EH (cell line): ENCODE measurements at places on chromosomes 3 and 15.

DNA sequence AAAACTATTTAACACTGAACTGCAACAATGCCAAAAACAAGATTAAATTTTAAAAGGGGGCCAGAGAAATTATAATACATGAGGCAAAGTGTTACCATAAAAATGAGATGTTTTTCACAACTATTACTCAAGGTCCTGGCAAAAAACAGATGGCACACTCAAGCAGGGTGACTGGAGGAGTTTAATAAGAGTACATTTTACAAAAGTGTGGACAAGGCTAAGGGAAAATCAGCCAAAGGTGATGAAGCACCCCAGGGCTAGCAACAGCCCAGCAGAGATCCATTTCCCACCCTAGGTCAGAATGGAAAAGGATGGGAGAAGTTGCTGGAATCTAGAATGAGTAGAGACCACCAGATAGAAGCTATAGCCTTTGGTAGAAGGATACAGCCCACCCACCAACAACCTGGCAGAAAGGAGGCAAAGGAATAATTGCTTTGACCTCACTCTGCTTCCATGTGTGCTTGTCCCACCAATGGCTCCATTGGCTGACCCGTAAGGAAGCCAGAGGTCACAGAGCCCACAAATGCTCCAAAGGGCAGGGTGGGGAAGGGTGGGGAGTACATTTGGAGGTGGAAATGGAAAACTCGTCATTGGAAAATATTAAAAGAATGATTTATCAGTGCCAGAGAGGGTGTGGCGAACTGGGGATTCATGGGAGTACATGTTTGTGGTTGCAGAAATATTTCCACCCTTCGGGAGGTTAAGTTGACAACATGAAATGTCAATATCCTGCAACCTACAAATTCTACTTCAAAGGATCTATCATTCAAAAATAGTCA lies 161.0 kb upstream of the UBE2E2 start:
- DNase-seq = peak; percentile 47

DNA sequence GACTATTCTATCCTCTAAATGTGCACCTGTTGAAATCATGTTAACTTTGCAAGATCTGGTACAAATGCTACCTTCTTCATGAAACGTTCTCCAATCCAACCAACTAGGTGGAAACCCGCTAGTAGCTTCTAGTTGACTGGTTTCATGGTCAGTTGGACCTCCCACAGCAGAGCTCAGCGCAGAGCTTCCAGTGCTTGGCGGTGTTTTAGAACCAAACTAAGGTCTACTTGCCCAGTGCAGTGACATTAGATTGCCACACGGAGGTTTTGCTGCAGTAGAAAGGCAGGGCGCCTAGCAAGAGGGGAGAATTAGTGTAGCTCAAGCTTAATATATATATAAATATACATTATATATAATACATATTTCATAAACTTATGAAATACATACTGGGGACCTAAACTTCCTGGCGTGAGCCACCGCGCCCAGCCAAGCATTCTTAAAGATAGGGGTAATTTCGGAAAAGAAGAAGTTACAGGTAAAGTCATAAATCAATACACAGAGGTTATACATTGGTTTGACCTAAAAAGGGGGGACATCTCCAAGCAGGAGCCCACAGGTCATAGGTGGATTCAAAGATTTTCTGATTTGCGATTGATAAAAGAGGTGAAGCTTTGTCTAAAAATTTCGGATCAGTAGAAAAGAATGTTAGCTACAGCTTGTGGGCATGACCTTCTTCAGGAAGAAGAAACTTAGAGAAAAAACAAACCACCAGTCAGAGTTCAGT lies 2.1 kb upstream of the OXSR1 start:
- no peak for DNase-seq

DNA sequence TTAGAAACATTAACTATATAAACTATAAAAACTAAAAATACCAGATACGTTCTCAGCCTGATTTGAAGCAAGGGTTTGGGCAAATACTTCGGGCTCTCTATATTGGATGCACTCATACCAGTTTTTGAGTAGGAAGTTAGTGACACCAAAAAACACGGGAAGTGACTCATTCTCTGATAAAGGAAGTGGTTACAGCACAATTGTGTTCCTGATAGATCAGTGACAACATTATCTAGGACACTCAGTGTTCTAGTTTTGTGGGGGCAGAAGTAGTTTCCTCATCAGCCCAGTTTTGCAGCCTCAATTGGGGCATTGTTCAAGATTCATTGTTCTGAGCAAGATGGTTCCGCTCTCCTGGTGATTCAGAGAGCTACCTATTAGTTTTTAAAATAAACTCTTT lies 469.6 kb upstream of the DPPA4 start:
- DNase-seq = peak; percentile 60

DNA sequence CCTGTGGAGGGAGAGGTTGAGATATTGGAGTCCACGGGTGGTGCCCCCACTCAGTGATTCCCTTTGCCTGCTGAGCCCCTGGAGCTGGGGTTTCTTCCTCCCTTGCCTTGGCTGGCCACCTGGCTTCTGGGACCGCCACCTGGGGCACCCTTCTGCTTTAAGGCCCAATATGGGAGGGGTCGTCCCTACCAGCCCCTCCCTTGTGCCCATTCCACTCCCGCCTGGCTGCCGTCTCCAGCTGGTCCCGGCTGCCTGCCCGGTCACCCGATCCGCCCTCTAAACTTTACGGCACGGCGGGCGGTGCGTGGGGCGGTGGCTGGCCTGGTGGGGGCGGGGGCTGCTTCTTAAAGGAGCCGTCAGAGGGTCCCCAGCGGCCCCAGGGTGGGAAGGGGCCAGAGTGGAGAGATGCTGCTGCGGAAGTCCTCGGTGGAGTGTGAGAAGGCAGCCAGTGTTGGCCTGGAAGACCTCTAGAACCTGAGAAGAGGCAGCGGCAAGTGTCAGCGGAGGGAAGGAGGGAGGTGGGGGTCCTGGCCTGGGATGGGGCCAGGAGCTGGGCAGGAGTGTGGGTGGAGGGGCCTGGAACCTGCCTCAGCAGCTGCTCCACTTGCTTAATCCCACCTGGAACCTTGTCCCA lies 1.6 kb upstream of the SEMA3B start:
- peak; percentile 56 for DNase-seq

GRCh38 chr3:195150181-195151118 lies 120.5 kb downstream of the XXYLT1 start:
- DNase-seq = no peak

DNA sequence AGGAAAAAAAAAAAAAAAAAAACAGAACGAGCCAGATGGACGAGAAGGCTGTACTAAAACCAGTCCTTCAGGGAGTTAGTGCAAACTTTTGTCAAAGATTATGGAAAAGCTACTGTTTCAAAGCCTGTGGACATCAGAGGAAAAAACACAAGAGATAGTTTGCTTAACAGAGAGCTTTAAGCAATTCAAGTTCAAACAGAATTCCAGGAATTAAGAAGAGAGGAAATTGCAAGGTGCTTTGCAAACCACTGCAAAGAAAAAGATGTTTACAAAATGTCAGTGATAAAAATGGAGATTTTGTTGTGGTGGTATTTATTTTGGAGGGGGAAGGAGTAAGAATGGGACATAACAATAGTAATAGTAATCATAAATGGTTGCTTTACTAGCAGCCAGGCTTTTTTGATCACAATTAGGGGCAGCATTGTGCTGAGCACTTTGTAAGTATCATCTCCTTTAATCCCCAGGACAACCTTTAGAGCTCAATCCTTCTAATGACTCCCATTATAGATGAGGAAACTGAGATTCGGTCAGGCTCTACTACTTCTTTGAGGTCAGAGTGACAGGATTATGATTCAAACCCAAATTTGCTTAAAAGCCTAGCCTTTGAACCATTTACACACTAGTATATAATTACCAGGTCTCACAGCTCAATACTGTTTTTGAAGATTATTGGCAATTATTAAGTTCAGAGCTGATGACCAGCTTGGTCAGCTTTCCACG lies 22.4 kb upstream of the ARHGEF3 start:
- DNase-seq = no peak

DNA sequence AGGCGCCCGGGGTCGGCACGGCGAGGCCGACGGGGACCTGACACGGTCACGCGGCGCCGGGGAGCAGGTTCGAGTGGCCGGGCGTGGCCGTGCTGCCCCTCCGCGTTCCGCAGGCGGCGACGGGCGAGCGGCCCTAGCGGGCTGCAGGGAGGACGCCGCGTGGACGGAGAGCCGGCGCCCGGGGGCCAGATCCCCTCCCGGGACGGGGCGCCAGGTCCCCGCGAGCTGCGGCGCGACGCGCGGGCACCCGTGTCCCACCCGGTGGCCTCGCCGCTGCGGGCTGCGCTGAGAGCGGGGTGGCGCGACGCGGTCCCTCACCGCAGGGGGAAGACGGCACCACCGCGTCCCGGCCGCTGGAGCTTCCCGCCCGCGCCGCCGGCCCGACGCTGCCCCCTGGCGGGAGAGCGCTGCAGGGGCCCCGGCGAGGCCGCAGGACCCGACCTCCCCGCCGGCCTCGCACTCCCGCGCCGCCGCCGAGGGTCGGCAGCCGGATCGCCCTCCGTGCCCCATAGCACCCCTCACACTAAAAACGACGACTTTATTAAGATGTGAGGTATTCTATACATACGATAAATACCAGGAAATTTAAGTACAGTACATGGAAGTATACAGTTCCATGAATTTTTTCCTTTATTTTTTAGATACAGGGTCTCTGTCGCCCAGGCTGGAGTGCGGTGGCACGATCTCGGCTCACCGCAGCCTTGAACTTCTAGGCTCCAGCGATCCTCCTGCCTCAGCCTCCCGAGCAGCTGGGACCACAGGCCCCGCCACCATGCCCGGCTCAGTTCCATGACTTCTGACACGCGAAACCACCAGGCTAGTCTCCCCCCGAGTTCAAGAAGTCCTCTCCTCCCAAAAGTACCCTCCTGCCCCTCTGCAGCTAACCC lies 1.3 kb upstream of the PIGZ start:
- peak; percentile 61 for DNase-seq
